Adrenal gland (tissue), 19 donors: ENCODE measurements at places on chromosomes 3 and 15.

DNA sequence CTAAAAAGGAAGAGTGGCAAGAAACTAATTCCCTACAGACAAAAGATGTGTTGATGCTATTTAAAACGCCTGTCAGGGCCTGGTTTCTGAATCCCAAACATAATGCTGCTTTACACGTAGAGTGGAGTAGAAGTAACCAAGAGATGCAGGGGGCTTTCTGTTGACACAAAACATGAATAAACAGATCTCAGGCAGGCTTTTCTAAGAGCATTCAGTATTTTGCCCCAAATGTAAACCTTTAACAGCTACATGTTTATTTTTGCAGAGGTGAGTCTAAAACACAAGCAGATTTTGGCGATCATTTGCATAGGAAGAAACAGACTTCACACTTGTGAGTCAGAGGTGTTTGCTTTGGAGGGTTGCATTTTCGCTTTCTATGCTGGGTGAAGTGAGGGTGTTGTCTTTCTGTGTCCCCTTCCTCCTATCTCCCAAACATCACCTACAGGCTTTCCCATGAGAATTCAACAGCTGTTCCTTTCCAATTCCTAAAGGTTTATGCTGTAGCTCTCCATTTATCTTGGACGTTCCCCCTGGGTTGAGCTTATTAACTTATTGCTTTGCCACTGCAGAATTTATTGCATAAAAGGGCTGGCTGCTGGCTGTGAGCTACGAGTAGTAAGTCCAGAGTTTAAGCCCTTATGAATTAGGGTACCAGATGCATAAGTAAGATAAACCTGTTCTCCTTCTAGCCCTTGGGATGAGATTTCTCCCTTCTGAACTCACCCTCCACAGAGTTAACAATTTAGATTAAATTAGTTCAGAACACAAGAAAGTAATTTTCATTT lies 156.7 kb downstream of the DIPK2A start:
- no peak for DNase-seq
- H3K4me1 ChIP-seq, result no peaks in the 10 kb centered on the region
- no peaks in the 10 kb centered on the region for H3K36me3 ChIP-seq
- H3K27me3 ChIP-seq, result no peaks in the 10 kb centered on the region
- no peak overlapping the region for H3K27ac ChIP-seq

- H3K36me3 ChIP-seq, result no peaks in the 10 kb centered on the region
- no peaks in the 10 kb centered on the region for H3K27me3 ChIP-seq
- no peak for DNase-seq
- no peak overlapping the region for H3K4me3 ChIP-seq
- H3K4me1 ChIP-seq, result no peaks in the 10 kb centered on the region
- H3K27ac ChIP-seq, result no peak overlapping the region
Observed at GRCh38 chr3:53016236-53016635, 29.6 kb downstream of the SFMBT1 start.

DNA sequence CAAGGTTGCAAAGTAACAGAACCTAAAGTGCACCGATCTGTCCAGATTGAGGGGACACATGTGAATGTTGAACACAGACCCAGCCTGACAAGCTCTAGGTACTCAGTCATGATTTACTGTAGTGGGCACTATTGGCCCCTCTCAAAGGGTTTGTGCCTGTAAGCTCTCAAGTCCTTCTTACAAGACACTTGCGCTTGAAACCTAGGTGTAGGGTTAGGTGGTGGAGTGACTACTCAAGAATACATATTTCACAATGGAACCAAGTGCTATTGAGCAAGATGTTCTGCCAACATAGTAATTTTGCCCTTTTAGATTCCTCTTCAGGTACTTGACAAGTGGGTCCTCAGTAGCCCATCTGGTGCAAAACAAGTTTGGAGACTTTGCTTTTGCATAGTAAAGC lies 169.9 kb downstream of the AKAP13 start:
- no peak overlapping the region for H3K4me3 ChIP-seq
- no peaks in the 10 kb centered on the region for H3K36me3 ChIP-seq
- no peak for DNase-seq
- H3K27me3 ChIP-seq, result no peaks in the 10 kb centered on the region

DNA sequence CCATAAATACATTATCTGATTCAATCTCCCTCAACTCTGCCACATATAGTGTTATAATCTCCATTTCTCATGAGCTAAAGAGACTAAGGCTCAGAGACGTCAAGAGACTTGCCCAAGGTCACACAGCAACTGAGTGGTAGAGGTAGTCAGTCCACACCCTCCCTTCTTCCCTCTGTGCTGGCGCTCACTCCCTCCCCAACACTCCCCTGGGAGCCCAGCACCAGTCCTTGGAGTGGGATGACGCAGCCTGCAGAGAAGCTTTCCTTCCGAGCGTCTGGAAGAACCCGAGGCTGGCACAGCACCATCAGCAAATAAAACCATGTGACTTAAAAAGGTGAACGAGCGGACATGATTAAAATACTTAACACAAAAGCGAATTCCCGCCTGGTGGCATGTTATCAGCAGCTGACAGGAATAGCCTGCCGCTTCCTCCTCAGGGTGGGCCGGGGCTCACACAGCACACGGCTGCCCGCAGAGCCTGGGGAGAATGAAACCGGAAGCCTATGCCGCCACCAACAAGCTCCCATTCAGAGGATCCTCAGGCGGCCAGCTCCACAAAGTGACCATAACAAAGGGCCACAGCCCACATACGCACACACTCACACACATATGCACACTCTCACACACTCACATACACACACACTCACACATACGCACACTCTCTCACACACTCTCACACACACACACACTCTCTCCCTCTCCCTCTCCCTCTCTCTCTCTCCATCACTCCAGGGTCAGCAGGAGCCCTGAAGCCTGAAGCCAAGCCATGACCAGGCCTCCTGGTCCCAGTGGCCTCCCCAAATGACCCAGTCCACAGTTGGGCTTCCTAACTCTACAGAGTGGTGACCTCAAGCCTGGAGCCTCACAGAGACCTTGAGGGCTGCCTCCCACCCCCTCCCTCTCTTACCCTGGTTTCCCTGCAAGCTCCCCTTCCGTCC lies 120.5 kb downstream of the XXYLT1 start:
- DNase-seq, result peak; percentile 93
- H3K27ac ChIP-seq, result peak overlapping the region; percentile 47
- no peaks in the 10 kb centered on the region for H3K27me3 ChIP-seq
